Right renal pelvis (tissue), 4 donors: ENCODE measurements at places on chromosomes 6 and 20. TPM values are rescaled to one million over a fixed set of nuclear protein-coding genes. Genes with fewer than 3 reads are reported as not detected.

Gene BNIP5
- 0.10 TPM for polyA plus RNA-seq

Gene ZNF831
- polyA plus RNA-seq: 0.08 TPM

Gene OPRM1
- polyA plus RNA-seq: not detected

- no peak for DNase-seq
Observed at GRCh38 chr6:34248198-34248726, 544 bp downstream of the SMIM29 start.

GRCh38 chr6:165636402-165637048 is 26.5 kb downstream of the PDE10A start:
- DNase-seq: no peak

DNA sequence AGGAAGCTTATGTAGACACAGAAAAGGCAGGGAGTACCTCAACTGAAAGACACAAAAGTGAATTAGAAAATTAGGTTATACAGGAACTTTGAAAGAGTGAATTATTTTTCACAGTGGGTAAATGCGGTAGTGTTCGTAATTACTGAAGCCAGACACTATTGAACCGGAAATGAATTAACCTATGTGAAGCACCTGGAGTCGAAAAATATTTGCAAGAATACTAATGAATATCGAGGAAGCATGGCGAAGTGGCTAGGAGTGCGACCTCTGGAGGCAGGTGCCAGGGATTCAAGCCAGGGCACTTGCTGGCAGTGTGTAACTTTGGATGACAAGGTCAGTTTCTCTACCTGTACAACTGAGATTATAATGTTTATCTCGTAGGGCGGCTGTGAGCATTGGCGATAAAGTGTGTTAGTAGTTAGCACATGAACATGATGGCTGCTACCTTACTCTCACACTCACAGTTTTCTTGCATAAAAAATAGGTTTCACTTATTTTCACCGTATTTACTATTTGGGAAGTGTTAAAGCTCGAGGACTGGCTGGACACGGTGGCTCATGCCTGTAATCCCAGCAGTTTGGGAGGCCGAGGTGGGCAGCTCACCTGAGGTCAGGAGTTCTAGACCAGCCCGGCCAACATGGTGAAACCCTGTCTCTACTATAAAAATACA is 567 bp upstream of the SLC18B1 start:
- DNase-seq: peak; percentile 68

- no peak for DNase-seq
Observed at GRCh38 chr6:89118931-89119330, 1.1 kb upstream of the SRSF12 start.

- DNase-seq: no peak
Observed at GRCh38 chr20:41627001-41627495, 8.9 kb upstream of the CHD6 start.

GRCh38 chr20:7196481-7196880 is 429.0 kb downstream of the BMP2 start:
- DNase-seq: no peak

GRCh38 chr6:4805553-4806336 is 29.5 kb downstream of the CDYL start:
- DNase-seq: peak; percentile 20

- DNase-seq: no peak
Observed at GRCh38 chr6:14618759-14619418, 501.3 kb downstream of the CD83 start.

DNA sequence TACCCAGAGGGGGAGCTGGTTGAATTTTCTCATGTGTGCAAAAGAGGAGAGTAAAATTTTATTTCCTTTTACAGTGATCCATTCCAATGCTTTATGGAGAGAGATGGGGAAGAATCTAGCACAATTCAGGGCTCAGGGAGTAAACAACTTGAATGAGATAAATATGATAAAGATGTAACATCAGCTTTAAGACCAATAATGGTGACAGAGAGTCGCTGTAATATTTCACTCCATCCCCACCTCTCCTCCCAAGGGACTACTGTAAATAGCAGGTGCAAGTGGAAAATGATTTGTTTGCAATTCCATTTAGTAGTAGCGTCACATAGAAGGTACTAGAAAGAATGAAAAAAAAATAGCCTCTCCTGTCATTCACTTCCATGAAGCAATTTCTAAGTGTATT is 4.8 kb downstream of the CRISP3 start:
- DNase-seq: no peak

DNA sequence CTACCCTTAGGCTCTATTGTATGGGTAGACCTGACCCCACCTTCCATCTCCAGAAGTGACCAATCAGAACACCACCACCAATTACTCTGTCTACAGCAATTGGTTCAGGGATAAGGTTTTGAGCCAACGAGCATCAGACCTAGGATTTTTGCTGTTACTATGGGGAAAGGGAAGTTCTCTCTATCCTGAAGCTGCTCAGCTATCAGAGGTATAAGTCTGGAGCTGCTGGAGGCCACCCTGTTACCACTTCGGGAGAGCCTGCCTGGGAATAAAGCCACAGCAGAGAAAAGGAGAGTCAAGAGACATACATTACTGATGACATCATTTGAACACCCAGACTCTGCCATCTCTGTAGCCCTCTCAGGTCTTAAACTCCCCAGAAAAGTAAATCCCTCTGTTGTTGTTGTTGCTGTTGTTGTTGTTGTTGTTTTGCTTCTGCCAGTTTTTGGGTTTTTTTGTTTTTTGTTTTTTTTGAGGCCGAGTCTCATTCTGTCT is 94.5 kb downstream of the PREX1 start:
- no peak for DNase-seq

DNA sequence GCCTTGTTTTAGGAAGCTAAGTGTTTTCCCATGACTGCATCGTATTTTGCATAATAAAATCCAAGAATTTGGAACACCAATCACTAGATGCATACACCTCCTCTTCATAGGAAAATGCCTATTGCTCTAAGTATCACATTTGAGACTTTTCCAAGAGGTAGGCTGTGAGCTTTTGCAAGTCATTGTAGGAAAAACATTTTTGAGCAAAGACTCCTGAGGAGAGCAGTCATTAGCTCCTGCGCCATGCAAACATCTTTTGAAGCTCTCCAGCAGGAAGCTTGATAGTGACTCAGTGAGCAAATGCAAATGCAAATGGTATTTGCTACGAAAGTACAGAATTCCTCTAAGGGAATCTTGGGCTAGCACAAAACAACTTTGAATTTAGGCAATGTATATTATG is 750.4 kb downstream of the QKI start:
- no peak for DNase-seq

DNA sequence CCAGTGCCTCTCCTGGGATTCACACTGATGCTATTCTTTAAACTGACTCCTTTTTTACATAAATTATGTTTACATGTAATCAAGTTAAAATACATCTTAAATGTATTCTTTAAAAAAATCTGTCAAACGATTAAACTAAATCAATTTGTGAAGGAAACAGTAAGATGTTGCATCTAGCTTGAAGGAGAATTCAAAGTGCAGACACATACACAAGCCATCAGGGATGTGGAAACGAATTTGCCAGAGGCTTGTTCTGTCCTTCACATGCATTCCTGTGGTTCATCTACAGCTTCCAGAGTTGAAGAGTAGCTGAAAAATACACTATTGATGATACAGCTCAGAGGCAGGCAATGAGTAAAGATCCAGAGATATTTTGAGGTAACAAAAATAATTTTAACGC is 7.3 kb upstream of the BPIFB3 start:
- DNase-seq: no peak

GRCh38 chr6:42821846-42822245 is 40.0 kb downstream of the BICRAL start:
- DNase-seq: no peak

GRCh38 chr6:26432627-26433201 is 7.6 kb upstream of the BTN3A3 start:
- DNase-seq: no peak

- DNase-seq: no peak
Observed at GRCh38 chr20:45179166-45179565, 4.5 kb downstream of the PI3 start.

DNA sequence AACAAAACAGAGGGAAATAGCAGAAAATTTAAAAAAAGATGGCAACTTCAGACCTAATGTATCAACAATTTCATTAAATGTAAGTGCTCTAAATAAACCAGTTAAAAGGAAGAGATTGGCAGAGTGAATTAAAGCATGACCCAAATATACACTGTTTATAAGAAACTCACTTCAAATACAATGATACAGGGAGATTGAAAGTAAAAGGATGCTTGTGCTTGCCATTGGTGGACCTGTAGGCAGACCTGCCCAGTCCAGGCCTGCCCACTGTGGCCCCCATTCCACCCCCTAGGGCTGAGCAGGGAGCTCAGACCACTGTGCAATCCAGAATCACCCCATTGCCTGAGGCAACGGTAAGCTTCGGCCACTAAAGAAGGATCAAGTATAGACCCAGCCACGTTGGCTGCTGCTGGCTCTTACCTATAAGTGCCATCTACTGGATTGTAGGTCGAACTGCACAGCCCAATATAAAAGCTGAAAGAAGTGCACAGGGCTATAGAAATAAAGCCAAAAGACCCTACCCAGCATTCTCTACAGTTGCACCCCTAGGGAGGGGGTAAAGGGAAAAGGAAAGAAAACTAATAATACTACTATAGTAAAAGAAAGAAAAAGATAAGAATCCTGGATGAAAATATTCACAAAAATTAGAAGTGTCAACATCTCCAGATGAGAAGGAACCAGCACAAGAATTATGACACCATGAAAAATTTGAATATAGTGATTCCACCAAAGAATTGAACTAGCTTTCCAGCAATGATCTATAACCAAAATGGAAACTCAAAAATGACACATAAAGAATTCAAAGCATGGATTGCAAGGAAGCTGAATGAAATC is 36.1 kb downstream of the PSMB1 start:
- DNase-seq: no peak

- peak; percentile 58 for DNase-seq
Observed at GRCh38 chr6:42661540-42662153, 60.8 kb downstream of the PRPH2 start.

GRCh38 chr6:142820338-142821051 is 124.5 kb downstream of the HIVEP2 start:
- no peak for DNase-seq

DNA sequence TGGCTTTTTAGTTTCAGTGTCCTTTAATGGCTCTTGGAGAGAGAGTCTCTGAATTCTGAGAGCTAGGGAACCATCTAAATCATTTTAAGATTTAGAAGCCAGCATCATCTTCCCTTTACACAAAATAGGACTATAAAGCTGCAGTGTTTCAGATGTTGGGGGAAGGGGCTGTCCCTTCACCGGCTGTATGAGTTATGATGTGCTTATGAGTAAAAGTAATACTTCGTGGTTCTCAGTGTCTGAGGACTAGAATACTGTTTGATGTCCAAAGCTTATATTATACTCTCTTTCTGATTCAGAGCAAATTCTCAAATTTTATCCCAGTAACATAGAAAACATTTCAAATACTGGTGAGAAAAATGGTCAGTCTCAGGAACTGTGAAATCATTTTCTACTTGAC is 63.5 kb upstream of the FAM8A1 start:
- no peak for DNase-seq

- DNase-seq: no peak
Observed at GRCh38 chr6:153436351-153436750, 305.3 kb upstream of the RGS17 start.

DNA sequence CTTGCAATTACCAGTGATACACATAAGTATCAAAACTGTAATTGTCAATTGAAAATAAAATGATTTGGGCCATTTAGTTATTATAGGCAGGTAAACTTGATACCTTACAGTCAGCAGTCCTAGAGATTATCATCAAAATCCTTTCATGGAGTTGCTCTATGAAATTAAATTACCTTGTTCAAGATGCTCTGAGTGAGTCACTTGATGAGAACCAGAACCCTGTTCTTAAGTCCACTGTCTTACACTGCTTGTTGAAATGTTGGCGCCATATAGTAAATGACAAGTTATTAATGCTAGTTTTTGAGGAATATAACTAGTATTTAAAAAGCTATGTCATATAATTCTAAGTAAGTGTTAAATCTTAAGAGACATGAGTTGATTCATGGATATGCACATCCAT is 37.2 kb upstream of the BAG2 start:
- no peak for DNase-seq

DNA sequence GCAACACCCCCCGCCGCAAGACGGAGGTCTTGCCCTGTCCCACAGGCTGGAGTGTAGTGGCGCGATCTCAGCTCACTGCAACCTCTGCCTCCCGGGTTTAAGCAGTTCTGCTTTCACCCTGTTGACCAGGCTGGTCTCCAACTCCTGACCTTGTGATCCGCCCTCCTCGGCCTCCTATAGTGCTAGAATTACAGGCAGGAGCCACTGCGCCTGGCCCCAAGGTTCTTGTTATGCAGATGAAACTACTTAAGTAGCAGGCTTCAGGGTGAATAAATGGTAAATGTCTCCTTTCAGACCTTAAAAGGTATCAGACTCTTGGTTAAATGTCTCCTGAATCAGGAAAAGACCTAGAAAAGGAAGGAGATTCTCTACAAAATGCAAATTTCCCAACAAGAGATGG is 95.4 kb upstream of the TMEM181 start:
- no peak for DNase-seq

GRCh38 chr6:130396722-130397121 is 30.9 kb downstream of the TMEM200A start:
- DNase-seq: no peak

- DNase-seq: no peak
Observed at GRCh38 chr6:25329982-25330381, 50.8 kb downstream of the CARMIL1 start.

- no peak for DNase-seq
Observed at GRCh38 chr6:159151266-159151855, 17.8 kb upstream of the FNDC1 start.

DNA sequence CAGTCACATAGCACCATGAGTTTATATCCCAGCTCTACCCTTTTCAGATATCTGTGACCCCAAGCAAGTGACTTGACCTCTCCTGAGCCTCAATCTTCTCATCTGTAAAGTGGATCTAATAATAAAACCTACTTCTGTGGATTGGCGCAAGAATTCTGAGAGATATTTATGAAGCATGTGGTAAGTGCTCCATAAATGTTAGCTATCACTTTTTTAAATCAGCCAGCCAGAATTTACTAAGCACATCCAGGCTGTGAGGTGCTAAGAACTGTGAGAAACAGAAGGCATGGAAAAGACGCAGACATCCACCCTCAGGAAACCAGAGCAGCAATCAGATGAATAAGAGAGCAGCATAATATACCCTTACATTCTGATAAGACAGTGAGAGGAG is 862 bp downstream of the C20orf96 start:
- no peak for DNase-seq

DNA sequence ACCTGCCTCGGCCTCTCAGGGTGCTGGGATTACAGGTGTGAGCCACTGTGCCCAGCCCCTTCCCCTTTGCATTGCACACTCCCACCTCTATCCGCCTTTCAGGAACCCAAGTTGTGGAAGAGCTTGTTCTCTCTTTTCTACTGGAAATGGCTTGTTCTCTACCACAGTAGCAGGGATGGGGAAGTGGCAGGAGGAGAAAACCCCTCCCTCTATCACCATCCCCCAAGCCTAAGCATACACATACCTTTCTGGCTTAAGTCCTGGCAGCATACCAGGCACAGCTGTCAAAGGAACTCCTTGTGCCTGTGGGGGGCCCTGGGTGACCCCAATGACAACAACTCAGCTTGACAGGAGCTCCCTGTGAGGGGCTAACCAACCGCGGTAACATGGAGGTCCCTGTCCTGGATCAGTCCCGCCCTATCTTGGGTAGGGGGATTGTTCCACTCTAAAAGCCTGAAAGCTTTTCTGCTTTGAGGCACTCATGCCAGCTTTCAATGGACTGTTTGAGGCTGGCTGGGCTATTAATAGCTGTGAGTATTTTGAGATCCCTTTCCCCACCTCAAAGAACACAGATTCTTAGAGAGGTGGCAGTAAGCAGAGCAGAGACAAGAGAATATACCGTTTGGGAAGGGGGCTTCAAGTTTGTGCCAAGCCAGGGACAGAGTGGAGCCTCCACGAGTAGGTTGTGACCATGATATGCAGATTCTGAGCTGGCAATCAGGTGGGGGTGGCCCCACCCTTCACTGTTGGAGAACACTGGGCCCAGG is 2.3 kb downstream of the KLHDC3 start:
- DNase-seq: no peak

GRCh38 chr6:22071270-22072041 is 225.4 kb downstream of the PRL start:
- DNase-seq: no peak
